ENCODE measurements at places on chromosomes 2 and 18. TPM values are rescaled to one million over a fixed set of nuclear protein-coding genes. Genes with fewer than 3 reads are reported as not detected.

The SGPP2 gene
- total RNA-seq, result not detected

The FABP1 gene
- total RNA-seq, result not detected

The CPS1 gene
- 1.5 TPM for total RNA-seq

The CCDC121 gene
- total RNA-seq, result 1.8 TPM

The GKN2 gene
- total RNA-seq, result not detected

The OSR1 gene
- not detected for total RNA-seq

The FAM237A gene
- not detected for total RNA-seq

The KIF1A gene
- 0.13 TPM for total RNA-seq

The CFC1 gene
- total RNA-seq, result not detected

The HOXD12 gene
- total RNA-seq, result not detected

The CNTNAP5 gene
- not detected for total RNA-seq

The TEKT4 gene
- total RNA-seq, result not detected

The FAM98A gene
- total RNA-seq, result 35.5 TPM

The PLEKHH2 gene
- total RNA-seq, result 0.13 TPM

The DGKD gene
- 16.2 TPM for total RNA-seq

The SERPINB4 gene
- total RNA-seq, result not detected

The ATP8B1 gene
- 54.6 TPM for total RNA-seq

The SLC9A2 gene
- 0.05 TPM for total RNA-seq

The MALT1 gene
- total RNA-seq, result 12.7 TPM

The DES gene
- total RNA-seq, result not detected

The GPR35 gene
- not detected for total RNA-seq

The MPP4 gene
- 13.2 TPM for total RNA-seq

The NT5DC4 gene
- total RNA-seq, result not detected

The VWA3B gene
- total RNA-seq, result not detected

The CRYBA2 gene
- not detected for total RNA-seq

The NT5C1B gene
- not detected for total RNA-seq

The TMEM163 gene
- total RNA-seq, result 0.44 TPM

The LRRTM4 gene
- not detected for total RNA-seq

The OTX1 gene
- 0.10 TPM for total RNA-seq

The CDCA7 gene
- total RNA-seq, result 22.5 TPM

The EN1 gene
- total RNA-seq, result not detected

The SULT1C4 gene
- 4.1 TPM for total RNA-seq

The PRSS56 gene
- not detected for total RNA-seq

The NEU2 gene
- total RNA-seq, result not detected

The EFR3B gene
- total RNA-seq, result 0.67 TPM

The INHBB gene
- 0.07 TPM for total RNA-seq

The IL18R1 gene
- 1.00 TPM for total RNA-seq

The DNAJC5G gene
- total RNA-seq, result not detected

The CPLX4 gene
- not detected for total RNA-seq

The ADD2 gene
- total RNA-seq, result 15.4 TPM

The MROH2A gene
- total RNA-seq, result not detected

The TMEM185B gene
- total RNA-seq, result 33.5 TPM

The PIEZO2 gene
- total RNA-seq, result 9.5 TPM

Measured in mammary microvascular endothelial cell (primary cell).